ENCODE measurements at places on chromosomes 1 and 21.

DNA sequence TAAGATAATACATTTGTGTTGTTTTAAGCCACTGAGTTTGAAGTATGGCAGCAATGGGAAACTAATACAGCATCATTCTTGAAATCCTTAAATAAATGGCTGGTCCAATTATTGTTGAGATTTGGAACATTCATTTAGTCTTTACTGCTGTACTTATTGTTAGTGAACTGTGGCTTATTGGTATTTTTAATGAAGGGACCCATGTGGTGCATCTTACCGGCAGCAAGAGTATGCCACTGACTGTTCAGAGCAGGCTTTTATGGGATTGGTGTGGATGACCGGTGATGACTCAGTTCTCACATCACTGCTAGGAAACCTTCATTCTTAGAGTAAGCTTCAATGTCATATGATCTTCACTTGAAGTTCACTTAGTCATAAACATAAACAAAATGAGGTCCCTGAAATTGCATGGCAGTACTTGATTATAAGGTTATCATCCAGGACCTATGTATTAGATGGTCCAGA lies 31.5 kb downstream of the PRKAA2 start:
- no peak for DNase-seq

GRCh38 chr1:185401019-185401418 lies 84.0 kb upstream of the IVNS1ABP start:
- no peak for DNase-seq

GRCh38 chr1:30354410-30354809 lies 369.0 kb downstream of the MATN1 start:
- no peak for DNase-seq

DNA sequence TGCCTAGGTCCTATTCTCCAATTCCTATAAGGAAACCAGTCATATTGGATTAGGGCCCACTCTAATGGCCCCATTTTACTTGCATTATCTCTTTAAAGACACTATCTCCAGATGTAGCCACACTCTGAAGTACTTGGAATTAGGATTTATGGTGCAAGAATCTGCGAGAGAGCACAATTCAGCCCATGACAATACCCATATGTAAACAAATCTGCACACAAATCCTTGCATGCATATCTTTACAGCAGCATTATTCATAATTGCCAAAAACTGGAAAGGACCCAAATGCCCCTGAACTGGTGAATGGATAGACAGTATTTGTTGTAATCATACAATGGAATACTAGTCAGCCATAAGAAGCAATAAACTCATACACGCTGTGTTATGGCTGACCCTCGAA lies 229.8 kb upstream of the ADAMTS5 start:
- DNase-seq = no peak

GRCh38 chr1:98467586-98467985 lies 193.9 kb upstream of the SNX7 start:
- no peak for DNase-seq

- no peak for DNase-seq
Measured at GRCh38 chr1:166066107-166066506, 100.7 kb downstream of the FAM78B start.

DNA sequence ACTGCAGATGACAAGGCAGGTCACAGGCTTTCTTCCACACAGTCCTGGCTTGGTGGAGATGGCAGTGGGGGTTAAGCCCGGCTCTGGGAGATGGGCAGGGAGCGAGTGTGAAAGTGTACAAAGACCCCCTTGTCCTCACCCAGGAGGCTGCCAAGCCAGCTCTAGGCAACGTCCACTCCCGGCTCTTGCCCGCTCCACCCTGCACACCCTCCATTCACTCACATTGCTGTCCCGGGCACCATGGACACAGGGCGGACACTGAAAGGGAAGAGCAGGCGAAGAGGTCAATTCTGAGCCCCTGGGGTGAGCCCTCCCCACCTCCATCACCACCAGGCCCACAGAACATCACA lies 8.9 kb downstream of the COL16A1 start:
- no peak for DNase-seq

- DNase-seq = no peak
Measured at GRCh38 chr1:240658312-240658960, 46.5 kb upstream of the GREM2 start.

DNA sequence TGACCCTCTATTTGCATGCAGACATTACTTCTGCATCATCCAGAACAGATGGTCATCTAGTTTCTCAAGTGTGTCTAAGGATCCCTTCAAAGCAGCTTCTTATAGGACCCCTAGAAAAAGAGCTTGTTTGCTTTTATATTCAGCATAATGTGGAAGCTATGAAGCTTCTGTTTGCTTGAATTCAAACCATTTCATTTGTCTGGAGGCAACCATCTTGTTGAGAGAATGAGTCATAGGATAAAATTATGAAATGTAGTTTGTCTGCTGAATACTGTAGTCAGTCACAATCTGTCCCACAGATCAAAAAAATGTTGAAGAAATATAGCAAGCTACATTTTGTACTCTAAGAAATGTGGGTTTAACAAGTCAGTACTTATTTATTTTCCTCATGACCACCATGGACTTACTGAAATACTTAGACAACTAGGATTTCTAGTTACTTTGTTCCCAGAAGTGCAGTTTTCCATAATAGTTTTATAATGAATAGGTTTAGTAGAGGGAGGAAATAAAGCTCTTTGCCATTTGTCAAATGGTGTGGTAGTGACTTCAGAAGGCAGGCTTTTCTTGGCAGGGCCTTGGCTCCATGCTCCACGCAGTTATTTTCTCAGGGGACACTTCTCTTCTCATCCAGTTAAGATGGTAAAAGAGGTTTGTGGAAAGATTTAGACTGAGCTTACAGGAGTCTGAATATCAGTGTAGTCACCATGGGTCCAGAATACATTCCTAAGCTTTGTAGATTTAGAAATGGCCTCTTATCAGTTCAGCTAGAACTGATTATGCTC lies 74.8 kb upstream of the DEPDC1 start:
- no peak for DNase-seq

DNA sequence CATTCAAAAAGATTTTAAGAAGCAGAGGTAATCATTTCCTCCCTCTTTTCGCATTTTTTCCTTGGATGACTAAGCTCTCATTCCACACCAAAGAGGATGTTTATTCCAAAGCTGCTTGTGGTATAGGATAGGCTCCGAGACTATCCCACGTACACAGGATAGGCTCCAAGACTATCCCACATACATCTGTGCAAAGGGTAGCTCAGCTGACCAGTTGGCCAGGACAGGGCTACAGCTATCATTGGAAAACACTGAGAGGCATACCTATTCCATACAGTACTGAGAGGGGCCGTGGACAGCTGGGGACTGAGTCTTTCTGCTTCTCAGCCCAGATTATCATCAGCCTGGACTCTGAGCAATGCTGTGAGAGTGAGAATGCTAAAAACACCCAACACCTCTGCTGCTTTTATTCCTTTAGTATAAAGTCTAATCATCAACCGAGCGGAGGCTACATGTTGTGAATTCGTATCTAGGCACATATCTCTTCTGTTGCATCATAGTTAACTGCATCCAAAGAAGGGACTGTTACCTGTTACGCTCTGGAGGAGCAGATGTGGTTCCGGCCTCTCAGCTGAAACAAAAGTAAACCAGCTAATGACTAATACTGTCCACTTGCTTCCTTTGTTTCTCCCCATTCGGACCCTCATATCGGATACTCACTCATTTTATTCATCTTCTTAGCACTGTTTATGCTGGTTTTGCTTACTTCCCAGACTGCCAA lies 141.0 kb downstream of the TNFSF18 start:
- no peak for DNase-seq

GRCh38 chr1:63787875-63788274 lies 14.1 kb downstream of the ROR1 start:
- no peak for DNase-seq

DNA sequence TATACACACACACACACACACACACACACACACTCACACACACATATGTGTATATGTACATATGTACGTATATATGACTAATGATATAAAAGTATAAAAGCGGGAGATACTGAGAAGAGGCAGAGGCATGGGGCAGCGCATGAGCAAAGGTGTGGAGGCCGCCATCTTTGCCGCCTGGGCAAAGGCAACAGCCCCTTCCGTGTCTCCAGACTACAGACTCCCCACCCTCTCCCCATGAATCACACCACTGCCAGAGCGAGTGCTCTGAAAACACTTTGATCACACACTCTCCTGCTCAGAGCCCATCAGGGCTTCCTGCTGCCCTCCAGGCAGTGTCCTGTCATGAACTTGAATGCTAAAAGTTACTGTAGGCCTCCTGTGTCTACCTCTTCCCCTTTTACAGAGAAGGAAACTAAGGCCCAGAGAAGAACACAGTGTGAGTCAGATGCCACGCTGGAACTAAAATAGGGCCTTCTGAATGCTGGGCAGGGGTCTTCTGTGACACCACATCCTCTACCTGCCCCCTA lies 54.7 kb upstream of the SSBP3 start:
- DNase-seq = no peak

GRCh38 chr1:119048624-119049404 lies 60.7 kb upstream of the TBX15 start:
- DNase-seq = no peak

DNA sequence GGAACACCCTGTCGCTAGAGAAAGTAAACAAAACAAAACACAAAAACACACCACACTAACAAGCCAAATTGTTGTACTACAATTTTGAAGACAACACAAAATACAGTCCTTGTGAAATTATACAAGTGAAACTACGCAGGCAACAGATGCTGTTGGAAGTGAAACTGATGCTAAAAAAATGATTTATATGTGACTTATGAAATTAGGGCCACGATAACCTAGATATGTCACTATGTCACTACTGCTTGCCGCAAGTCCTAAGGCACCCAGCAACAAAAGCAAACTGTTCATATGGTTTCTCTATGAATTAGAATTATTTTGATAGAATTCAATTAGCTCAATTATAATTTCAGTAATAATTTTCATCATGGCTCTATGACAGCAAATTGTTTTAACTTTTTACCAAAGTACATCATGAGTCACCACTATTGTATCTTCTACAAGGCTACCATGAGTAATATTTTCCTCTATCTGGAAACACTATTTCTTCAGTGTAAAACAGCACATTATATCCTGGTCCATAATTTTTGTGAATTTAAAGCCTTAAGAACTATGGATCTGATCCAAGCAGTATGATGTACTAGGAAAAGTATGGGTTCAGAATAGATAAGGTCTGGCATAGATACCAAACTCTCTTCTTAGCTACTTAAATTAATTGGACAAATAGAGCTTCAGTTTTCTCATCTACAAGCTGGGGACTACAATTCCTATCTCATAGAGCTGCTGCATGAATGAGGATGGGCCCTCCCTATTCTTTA lies 216.3 kb downstream of the COL11A1 start:
- DNase-seq = no peak

- no peak for DNase-seq
Measured at GRCh38 chr1:214165850-214166374, 115.0 kb upstream of the SMYD2 start.

DNA sequence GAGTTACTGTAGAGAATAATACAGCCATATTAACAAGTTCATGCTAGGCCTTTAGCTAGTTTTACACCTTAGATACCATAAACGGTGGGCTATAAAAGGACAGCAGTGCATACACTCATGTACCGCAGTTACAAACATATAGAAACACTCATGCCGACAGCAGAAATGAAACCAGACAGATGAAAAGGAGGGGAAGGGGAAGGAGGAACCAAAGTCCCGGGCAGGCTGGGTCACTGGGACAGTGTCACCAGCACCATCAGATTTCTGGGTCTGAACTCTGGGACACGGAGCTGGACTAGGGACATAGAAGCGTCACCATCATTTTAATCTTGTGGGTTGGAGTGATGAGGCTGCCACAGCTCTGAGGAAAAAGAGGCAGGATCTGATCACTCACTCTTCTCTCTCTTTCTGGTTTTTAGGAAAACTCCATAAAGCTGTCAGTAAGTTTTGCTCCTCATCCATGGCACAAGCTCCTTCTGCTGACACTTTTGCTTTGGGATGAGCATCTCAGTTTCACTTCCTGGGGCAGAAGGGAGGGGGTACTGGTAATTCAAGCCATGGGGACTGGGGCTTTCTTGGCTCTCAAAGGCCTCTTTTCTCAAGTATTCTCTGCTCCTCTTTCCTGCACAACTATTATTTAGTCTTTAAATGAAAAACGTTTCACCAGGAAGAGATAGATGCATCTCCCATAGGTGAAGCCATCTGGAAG lies 7.8 kb upstream of the ZNF691 start:
- no peak for DNase-seq

- DNase-seq = no peak
Measured at GRCh38 chr1:9093091-9093490, 23.7 kb upstream of the SLC2A5 start.

DNA sequence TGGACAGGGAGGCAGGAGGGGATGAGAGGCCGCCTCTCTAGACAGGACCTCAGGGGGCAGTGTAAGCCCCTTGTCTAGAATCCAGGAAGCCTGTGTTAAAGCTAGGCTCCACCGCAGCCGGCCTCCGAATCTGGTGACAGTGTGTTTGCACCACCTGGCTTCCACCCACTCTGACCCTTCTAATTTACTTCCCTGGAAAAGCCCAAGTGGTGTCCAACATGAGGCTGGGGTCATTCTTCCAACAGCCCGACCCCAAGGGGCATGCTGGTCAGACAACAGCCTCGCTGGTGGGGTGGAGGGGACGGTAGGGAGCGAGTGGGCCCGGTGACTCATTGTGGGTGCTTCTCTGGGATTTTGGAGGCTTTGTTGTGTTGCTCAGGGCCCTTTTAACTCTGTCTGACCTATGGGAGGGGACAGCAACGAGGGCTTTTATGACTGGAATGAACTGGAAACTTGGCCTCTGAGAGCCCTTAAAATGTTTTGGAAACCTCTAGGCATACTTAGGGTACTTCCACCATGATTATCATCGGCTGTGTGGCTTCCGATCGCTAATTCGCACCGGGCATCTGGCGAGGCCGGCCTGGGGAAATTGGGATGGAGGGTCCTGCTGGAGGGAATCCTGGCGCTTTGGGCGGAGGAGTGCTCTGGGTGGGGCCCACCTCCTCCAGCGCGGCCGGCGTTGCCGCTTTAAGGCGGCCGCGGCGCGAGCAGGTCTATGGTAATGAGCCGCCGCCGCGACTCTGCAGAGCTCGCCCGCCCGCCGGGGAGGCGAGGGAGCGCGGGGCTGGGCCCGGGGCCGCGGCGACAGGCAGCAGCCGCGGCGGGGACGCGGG lies at the start of gene CELSR2:
TSS of gene CELSR2 (plus strand) at position 743 of the 833 bp plus-strand sequence. CDS start 541 bp downstream, outside the sequence.
- no peak for DNase-seq

GRCh38 chr1:168414914-168415313 lies 128.9 kb downstream of the XCL2 start:
- DNase-seq = no peak

Measured in stimulated activated CD8-positive, alpha-beta memory T cell treated with anti-CD3 and anti-CD28 coated beads, Interleukin-4, amount 100 ng/mL, for 4 hours (primary cell).